ENCODE measurements at places on chromosomes 6 and 20.

- no peak for DNase-seq
Measured at GRCh38 chr20:5606350-5606749, 143.9 kb upstream of the SHLD1 start.

DNA sequence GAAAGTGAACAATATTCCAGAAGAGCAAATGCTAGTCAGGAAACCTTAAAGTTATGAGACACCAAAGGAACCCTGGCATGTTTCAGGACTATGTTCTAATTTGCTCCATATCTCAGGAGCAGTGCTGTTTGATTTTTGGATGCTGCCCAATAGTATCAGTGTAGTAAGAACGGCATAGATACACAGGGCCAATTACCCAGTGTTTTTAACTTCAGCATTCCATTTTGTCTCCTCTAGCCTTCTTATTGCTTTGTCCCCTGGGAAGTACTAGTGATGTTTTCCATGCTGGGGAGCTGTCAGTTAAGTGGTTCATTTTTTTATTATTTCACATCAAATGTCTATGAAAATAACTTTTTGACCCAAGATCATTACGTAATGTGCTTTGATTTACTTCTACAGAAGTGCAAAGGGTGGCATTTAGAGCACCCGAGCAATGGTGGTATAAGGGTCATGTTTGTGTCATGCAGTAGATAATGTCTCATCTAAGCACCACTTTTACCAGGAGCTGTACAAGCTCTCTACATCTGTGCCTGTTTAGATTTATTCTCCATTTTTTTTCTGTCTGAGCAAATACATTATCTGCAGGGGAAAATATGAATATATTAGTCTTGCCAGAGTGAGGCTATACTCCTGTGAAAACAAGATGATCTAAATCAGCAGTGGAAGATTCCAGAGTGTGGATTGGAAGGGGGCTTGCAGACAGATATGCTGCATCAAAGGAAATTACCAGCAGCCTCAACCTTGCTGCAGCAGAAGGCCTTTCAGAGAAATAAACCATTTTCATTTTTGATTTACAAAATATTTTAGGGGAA lies 198.8 kb upstream of the OPRM1 start:
- no peak for DNase-seq

GRCh38 chr6:22709803-22710202 lies 140.4 kb downstream of the HDGFL1 start:
- no peak for DNase-seq

- no peak for DNase-seq
Measured at GRCh38 chr6:161830866-161831616, 557.2 kb upstream of the AGPAT4 start.

- DNase-seq: no peak
Measured at GRCh38 chr6:167573461-167574215, 248.8 kb downstream of the TTLL2 start.

GRCh38 chr6:148892247-148892646 lies 145.4 kb downstream of the UST start:
- DNase-seq: no peak

- DNase-seq: no peak
Measured at GRCh38 chr6:54020334-54020733, 90.9 kb upstream of the MLIP start.

- no peak for DNase-seq
Measured at GRCh38 chr6:149015535-149016525, 269.0 kb downstream of the UST start.

- no peak for DNase-seq
Measured at GRCh38 chr6:24851086-24851485, 52.4 kb upstream of the ARMH2 start.

GRCh38 chr6:17987697-17988421 lies 424 bp upstream of the KIF13A start:
- DNase-seq: no peak

GRCh38 chr6:159805440-159806020 lies 5.5 kb downstream of the PNLDC1 start:
- DNase-seq: no peak

DNA sequence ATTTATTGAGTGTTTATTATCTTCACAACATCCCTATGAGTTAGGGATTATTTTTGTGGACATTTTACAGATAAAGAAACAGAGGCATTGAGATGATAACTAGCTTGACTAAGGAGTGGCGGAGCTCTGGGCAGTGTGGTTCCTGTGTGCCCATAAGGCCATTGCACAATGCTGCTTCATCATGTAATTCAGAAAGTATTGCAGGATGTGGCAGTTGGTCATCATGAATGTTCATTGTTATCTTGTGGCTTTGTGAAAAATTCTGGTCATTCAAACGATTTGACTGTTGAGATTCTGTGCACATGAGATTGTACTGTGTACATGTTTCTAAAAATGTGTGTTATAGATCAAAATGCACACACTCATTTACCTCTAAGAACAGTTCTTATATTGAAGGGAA lies 150.8 kb downstream of the ESR1 start:
- DNase-seq: no peak

DNA sequence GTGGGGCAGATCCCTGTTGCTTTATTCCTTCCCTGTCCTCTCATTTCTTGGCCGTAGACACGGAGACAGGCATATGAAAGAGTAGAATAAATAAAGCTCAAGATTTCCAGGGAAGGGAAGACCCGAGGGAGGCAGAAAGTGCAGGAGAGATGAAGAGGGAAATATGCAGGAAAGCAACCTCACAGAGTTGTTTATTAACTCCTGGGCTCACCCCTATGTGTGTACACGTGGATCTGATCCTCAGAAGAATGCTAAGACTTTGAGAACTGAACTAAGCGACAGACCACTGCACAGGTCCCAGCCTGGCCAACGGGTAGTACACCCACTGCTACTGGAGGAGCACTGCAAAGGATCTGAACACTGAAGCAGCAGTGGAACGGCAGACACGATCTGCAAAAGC lies 156.2 kb downstream of the KIF16B start:
- no peak for DNase-seq

DNA sequence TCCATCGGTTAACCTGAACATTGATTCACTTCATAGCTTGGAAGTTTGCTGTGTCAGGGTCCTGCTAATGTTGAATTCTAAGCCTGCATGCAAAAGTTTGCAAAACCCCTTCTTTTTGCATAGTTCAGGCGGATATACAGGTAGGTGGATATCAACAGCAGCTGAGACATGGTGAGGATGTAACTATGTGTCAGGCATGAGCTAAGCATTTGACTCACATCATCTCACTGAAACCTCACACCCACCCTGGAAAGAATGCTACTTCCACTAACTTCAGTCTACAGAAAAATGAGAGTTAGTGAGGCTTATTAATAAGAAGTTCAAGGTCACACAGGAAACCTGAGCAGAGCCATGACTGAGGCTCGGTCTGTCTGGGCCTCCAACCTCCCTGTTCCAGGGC lies 276.9 kb downstream of the BMP7 start:
- DNase-seq: no peak

DNA sequence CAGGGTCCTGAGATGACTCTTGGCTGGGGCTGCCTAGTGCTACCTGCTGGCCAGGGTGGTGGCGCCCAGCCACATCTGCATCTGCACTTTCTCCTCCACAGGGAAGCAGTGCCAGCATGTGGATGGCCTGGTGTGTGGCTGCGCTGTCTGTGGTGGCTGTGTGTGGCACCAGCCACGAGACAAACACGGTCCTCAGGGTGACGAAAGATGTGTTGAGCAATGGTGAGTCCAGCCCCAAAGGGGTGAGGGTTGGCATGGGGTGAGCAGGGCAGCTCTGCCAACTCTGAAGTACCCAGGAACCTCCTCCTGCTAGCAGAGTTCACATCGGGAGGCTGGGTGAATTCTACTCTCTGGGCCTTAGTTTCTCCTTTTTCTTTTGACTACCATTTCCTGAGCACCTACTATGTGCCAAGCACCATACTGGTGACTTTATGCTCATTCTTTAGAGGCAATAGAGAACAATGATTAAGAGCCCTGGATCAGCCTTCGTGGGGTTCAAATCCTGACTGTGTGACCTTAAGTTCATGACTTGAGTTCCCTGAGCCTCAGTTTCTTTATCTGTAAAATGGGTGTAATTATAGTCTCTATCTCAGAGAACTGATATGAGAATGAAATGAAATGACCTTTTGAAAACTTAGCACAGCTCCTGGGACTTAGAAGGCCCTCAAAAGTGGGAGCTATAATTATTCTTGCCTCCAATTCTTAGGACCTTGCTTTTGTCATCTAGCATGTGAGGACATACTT lies 2.1 kb downstream of the BPIFB4 start:
- DNase-seq: no peak

DNA sequence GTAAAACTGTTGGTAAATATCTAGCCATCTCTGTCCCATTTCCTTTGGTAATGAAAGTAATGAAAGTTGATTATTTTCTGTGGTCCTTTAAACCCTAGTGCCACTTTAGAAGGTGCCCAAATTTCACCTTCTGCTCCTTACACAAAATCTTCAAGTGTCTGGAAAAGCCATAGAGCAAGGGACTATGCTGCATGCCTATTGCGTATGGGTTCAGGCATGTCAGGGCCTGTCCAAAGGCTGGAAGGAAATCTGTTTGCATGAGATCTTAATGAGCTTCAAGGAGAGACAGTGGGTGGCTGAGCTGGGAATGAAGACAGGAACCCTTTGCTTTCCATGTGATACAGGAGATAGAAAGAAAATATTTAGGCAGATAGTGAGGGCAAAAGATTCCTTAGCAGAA lies 66.6 kb upstream of the CCN6 start:
- DNase-seq: no peak

- DNase-seq: no peak
Measured at GRCh38 chr20:53565254-53565653, 28.4 kb downstream of the ZNF217 start.

DNA sequence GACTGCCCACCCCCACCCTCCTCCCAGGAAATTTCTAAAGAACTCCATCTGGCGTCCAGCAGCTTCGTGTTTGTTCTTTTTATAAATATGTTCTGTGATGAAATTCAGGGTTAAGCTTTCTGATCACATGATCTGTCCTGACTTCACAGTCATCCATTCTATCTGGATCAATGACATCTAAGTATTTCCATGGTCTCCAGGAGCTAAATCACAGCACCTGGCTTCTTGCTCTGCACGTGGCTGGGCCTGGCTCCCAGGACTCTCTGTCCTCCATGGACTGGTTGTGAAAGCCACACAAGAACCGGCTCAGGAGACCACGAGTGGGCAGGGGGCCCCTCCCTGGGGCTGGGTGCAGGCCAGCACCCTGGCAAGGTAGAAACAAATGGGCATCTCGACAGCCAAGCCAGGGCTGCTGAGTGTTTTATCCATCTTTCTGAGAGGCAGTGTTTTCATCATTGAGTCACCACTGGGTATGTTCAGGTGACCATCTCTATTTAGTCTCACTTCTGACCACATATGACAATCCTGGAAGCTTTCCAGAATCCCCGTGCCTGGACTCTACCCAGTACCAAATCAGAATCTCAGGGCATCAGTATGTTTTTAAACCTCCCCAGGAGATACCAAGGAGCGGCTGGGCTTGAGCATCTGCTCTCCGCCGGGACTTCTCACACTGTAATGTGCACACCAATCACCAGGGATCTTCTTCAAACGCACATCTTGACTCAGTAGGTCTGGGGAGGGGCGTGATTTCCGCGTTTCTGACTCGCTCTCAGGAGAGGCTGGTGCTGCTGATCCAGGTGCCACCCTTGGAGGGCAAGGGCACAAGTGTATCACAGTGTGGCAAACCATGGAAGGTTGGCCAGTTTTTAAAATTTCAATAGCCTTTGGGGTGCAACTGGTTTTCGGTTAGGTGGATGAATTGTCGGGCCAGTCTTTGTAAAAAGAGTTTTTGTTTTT lies 31.6 kb upstream of the PXDC1 start:
- DNase-seq: no peak

GRCh38 chr6:116975600-116975999 lies 98.6 kb downstream of the RFX6 start:
- DNase-seq: no peak

DNA sequence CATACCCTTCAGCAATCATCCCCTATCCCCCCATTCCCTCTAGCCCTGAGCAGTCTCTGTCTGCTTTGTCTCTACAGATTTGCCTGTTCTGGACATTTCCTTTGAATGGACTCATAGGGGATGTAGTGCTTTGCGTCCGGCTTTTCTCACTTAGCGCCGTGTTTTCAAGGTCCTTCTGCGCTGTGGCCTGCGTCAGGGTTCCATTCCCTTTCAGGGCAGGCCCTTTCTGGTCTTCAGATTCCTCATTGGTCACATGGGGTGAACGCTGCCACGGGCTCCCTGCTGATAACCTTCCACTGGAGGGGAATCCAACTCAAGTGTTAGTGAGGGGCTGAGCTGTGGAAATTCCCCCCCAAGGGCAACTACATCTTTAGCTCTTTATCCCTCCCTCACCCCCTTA lies 36.4 kb upstream of the APCDD1L start:
- DNase-seq: no peak

- no peak for DNase-seq
Measured at GRCh38 chr6:32386040-32386439, 14.3 kb upstream of the TSBP1 start.

DNA sequence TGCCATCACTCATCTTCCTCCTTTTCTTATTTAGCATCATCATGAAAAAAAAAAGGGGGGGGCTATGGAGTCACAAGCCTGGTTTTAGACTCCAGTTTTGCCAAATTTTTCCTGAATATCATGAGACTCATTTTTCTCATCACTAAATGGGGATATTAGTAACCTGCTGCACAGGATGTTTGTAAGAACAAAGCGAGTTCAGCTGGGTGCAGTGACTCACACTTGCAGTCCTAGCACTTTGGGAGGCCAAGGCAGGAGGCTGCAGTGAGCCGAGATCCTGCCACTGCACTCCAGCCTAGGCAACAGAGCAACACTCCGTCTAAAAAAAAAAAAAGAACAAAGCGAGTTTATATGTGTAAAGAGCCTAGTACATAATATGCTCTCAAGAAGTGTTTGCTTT lies 82.8 kb downstream of the TFAP2A start:
- no peak for DNase-seq

DNA sequence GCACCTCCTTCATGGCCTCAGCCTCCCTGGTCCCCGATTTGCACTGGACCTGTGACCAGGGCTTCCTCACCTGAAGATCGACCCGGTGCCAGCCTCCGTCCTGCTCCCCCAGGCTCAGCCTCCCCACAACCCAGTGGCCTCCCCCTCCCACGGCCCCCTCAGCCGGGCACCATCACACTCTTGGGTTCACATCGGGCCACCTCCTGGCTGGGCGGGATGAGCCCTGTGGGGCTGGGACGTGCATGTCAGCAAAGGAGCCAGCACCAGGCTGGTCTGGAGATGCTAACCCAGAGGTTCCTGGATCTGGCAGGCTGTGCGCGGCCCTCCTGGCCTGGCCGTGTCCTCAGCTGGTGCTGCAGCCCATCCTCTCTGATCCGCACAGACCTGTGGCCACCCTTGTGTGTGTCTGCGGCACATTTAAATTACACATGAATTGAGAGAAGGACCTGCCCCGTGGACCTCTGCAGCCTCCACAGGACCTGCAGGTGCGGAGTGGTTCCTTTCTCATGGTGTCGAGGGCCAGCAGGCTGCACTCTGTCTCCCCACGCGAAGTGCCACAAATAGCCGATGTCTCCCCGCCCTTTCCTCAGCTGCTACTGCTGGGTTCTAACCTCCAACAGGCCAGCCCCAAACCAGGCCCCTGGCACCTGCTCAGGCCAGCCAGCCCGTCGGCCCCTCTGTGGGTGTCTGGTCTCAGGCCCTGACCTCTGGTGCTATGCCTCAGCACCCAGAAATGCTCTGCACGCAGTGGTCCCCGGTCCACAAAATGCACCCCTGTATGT lies 237.5 kb downstream of the ERMARD start:
- no peak for DNase-seq

GRCh38 chr6:153123801-153124200 lies 7.3 kb downstream of the RGS17 start:
- no peak for DNase-seq

All from CD4-positive, alpha-beta T cell (primary cell).